ENCODE measurements at places on chromosomes 5 and 9.

DNA sequence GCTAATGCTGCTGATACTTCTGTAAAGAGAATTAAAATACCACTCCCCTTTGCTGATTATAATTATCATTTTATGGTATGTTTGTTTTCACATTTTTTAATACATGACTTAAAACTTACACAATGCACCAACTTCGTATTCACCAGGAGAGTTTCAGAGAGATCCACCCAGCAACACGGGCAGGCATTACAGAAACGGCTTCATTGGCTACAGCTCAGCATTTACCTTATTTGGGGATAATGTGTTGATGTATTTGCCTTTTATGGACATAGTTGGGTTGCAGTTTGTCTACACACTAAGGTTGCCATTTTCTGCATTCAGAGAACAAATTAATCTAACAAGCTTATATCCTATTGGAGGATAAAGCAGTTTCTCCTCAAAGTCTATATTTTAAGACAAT is 423.6 kb downstream of the PRDM9 start:
- DNase-seq: no peak

GRCh38 chr9:116090030-116090770 is 63.4 kb upstream of the PAPPA start:
- no peak for DNase-seq

- no peak for DNase-seq
Observed at GRCh38 chr9:129712634-129713401, 40.0 kb downstream of the PTGES start.

- DNase-seq: no peak
Observed at GRCh38 chr5:164375051-164375450, 869.6 kb downstream of the MAT2B start.

DNA sequence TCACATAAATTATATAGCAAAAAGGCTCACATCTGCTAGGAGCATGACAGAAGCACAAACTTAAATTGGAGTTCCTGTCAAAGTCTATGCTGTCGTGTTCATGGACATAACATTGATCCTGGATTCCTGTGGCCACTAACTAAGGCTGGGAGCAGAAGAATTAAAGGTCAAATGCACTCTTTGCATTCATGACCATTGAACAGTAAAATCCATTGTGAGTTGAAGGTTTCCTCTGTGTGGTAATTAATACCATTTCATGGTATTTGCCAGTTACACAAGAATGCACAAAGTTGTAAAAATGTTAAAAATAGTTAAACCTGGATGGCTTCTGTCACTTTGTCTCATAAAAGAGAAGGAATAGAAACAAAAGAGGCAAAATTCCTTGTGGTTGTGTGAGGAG is 242.6 kb downstream of the NPR3 start:
- DNase-seq: no peak

DNA sequence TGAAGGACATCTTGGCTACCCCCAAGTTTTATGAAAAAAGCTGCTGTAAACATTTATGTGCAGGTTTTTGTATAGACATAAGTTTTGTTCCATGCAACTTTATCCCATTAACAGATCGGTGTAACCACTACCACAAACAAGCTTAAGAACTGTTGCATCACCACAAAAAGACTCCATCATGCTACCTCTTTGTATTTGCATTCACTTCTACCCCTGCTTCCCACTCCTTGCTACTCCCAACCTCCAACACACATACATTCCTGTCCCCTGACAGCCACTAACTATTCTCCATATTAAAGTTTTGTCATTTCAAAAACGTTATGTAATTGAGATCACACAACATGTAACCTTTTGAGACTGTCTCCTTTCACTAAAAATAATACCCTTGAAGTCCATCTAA is 57.8 kb upstream of the LHFPL2 start:
- DNase-seq: no peak

DNA sequence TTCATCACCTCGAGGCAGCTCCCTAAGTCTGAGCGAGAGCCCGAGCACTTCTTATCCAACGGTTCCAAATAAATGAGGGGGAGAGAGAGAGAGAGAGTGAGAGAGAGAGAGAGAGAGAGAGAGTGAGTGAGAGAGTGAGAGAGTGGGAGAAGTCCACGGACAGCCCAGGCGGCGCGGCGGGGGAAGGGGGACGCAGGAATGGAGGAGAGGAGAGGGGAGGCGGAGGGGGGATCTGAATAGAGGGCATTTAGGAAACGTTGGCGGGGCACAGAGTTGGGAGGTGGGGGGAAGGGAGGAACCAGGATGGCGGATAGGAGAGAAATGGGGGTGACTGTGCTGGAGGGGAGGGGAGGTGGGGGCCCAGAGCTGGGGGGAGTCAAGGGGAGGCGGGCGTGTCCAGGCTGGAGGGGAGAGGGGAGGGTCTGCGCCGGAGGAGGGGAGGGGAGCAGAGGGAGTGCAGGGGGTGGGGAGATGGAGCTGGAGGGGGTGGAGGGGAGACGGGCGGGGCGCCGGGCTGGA is 398 bp upstream of the BASP1 start:
- DNase-seq: no peak

GRCh38 chr9:19641046-19641445 is 147.8 kb downstream of the SLC24A2 start:
- DNase-seq: no peak

GRCh38 chr5:76582230-76583162 is 40.7 kb downstream of the F2RL2 start:
- no peak for DNase-seq

DNA sequence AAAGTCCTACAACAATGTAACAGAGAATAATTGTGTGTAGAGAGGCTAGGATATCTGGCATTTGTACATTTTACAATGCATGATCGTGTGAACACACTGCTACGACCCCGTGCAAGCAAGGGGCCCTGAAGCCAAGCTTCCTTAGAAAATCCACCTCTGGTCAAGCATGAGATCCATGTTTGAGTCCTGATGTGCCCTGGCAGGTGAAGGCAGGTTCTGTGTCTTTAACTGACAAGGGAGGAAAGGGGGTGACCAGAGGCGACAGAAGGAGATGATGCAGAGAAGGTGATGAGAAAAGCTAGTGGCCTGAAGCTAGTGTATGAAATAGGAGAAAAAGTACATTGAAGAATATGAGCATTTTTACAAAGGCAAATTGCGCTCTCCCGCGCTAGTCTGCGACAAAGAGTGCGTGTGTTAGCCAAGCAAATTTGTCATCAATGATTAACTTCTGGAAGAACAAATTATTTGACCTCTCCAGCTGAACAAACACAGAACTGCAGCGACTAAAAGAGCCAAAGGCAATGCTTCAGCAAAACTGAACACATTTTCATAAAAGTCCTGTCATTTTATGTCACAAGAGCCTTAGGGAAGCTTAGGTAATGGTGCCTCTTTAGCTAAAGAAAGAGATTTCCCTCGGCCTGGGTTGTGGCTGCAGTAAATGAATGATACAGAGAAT is 101.7 kb upstream of the DAPK1 start:
- DNase-seq: no peak

DNA sequence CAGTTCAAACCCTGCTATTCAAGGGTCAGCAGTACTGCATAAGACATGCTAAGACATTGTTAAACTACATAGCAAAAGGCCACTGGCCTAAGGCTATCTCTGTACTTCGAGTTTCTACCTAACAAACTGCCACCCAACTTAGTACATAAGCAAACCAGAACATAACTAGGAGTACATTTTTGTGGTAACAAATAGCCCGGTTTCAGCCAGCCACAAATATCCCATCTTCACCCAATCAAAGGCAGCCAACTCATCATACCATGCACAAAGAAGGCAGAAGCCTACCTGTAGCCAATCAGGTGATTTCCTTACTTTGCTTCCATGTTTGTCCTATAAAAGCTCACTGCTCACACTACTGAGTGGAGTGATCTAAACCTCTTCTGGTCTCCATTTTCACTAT is 201.4 kb downstream of the SMARCA2 start:
- DNase-seq: no peak

DNA sequence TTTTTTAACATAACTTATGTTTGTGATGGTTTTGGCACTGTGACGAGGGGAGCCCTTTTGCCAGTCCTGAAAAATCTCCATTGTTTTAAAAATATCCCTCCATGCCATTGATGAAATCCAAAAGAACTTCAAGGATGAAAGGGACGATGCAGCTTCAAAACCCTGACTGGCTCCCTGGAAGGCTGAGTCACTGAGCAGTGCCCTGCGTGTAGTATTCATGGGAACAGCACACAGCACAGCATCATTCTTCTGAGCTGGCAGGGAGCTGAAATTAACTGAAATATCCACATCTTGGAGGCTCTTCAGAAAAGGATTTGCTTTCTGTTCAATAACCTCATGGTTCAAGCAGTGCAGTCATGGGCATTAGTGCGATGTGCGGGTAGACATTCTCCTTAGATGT is 29.7 kb downstream of the PDE4D start:
- DNase-seq: no peak

- no peak for DNase-seq
Observed at GRCh38 chr9:33289496-33289895, 820 bp upstream of the NFX1 start.

GRCh38 chr5:181245427-181246275 is 1.9 kb upstream of the RACK1 start:
- DNase-seq: no peak

- DNase-seq: peak; percentile 23
Observed at GRCh38 chr5:34460496-34460895, 195.6 kb upstream of the RAI14 start.

GRCh38 chr5:117486879-117487391 is 912.3 kb upstream of the SEMA6A start:
- DNase-seq: no peak

- no peak for DNase-seq
Observed at GRCh38 chr9:95102001-95102433, 215.5 kb downstream of the FANCC start.

GRCh38 chr5:17666726-17667235 is 32.5 kb downstream of the TAF11L14 start:
- DNase-seq: no peak

- no peak for DNase-seq
Observed at GRCh38 chr5:82698026-82698425, 379.2 kb downstream of the TMEM167A start.

GRCh38 chr5:160105686-160106360 is 13.4 kb downstream of the PWWP2A start:
- DNase-seq: no peak

DNA sequence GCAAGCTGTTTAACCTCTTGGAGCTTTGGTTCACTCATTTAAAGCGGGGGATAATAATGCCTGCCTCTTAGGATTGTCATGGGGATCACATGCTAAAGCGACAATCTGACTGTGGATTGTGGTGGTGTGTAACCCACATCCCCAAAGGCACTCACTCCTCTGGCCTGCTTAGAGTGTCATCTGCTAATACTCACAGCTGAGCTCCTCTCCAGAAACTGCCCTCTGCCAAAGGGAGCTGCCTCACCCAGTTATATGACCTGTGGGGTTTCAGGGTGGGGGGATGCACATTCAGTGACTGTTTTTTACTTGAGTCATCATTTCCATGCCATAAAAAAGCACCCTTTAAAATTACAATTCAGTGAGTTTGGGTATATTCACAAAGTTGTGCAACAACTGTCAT is 110.0 kb upstream of the SPOCK1 start:
- DNase-seq: no peak

DNA sequence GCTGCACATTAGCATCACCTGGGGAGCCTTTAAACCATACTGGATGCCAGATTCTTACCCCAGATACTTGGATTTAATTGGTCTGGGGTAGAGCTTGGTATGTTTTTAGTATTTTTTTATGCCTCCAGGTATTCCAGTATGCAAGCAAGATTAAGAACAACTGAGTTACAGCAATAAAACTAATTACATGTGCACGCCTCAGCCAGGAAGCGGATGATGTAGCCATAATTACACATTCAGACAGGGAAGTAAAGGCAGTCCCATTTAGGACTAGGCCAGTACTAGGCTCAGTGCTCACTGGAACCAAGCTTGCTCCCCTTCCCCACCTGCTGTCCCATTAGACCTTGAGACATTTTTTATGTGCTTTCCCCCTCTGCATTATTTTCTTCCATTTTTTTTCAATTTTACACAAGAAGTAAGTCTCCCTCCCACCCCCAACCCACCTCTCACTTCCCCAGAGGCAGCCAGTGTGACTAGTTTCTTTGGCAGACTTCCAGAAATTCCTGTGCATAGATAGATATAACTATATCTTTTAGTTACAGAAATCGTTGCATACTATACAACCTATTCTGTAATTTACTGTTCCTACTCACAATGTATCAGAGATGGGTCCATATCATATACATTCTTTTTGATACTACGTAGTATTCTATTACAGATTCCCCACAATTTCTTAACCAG is 7.1 kb upstream of the GNAQ start:
- DNase-seq: peak; percentile 61

- no peak for DNase-seq
Observed at GRCh38 chr9:7105095-7105494, 347.3 kb downstream of the KDM4C start.

- no peak for DNase-seq
Observed at GRCh38 chr9:91844190-91844589, 105.8 kb downstream of the ROR2 start.

- no peak for DNase-seq
Observed at GRCh38 chr9:113570749-113571711, 107.5 kb downstream of the RGS3 start.

GRCh38 chr9:20207176-20207575 is 415.1 kb downstream of the MLLT3 start:
- DNase-seq: no peak

DNA sequence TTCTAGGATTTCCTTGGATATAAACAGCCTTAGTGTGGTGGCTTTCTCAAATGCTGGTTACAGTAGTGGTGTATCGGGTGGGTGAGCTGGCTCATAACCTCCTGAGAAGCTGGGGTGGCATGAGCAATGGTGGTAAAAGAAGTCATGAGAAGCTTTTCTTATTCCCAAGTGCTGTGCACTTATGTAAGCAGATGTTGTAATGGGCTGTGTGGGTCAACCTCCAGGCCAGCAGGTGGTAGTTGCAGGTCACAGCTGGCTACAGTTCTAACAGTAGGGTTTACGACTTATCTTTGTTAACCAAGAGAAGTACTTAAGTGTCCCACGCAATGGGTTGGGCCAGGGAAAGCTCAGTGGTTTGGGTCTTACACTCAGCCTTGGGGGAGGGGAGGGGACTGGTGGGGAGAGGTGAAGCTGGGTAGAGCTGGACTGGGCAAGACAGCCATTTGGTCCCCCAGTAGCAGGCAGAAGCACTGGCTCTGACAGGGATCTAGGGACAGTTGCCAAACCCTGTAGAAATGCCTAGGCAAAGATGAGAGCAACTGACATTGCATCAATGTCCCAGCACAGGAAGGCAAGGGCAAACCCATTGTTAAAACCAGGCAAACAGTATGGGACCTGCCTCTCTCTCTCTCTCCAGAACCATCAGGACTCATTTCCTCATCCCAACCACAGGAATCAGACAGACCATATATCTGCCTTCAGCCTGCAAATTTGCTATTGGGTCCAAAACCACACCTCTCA is 76.8 kb downstream of the RNF130 start:
- DNase-seq: no peak

- DNase-seq: no peak
Observed at GRCh38 chr5:142481410-142481809, 156.6 kb upstream of the SPRY4 start.

GRCh38 chr5:75512383-75513074 is 838 bp downstream of the POLK start:
- DNase-seq: no peak

DNA sequence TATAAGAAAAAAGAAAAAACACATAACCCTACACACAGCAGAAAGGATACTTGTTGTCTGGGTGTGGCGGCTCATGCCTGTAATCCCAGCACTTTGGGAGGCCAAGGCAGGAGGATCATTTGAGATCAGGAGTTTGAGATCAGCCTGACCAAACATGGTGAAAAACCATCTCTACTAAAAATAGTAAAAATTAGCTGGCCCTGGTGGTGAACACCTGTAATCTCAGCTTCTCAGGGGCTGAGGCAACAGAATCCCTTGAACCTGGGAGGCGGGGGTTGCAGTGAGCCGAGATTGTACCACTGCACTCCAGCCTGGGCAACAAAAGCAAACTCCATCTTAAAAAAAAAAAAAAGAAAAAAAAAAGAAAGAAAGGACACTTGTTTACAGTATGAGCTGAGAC is 147.6 kb upstream of the PITX1 start:
- DNase-seq: no peak

All from PC-9 (cell line).